ENCODE measurements at places on chromosomes 3 and 15. TPM values are rescaled to one million over a fixed set of nuclear protein-coding genes. Genes with fewer than 3 reads are reported as not detected.

SPTBN5 gene
- 0.13 TPM for total RNA-seq

ARHGEF26 gene
- total RNA-seq: 79.3 TPM

CAMKV gene
- not detected for total RNA-seq

FBXO40 gene
- total RNA-seq: 0.16 TPM

ACKR4 gene
- total RNA-seq: 0.81 TPM

TNFSF10 gene
- total RNA-seq: 32.0 TPM

ENTPD3 gene
- 0.58 TPM for total RNA-seq

Data from gastroesophageal sphincter (tissue), 4 donors.